ENCODE measurements at places on chromosomes 1 and 21.

DNA sequence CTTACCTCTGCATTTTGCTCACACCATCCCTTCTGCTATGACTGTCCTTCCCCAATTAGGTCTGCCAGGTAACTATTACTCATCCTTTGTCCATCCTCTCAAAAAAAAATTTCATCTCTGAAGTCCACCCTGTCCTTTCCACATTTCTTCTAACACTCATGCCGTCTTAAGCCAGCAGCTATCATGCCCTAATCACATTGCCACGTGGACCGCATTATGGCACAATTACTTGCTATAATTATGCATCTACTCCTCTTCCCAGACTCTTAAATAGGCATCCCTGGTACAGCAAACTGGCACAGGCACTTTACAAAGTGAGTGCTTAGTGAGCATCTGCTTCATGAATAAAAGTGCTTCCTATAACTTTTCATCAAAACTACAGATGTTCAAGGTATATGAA lies 295.4 kb upstream of the ESRRG start:
- no peak for DNase-seq

DNA sequence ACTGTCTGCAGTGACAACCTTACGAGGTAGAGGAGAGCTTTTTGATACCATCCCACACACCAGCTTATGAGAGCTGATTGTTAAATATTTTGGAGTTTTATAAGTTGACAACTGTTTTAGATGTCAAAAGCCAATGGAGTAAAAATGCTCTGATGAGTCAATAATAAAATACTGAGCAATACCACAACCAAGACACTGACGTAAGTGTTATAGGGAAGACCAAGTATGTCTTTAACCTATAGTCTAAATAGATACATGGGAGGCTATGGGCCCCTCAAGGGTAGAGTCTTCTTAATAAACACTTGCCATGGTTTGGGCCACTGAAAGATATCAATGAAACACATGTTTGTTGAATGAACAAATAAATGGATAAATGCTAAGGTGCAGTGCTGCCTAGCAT lies 49.2 kb downstream of the DUSP10 start:
- DNase-seq = no peak

DNA sequence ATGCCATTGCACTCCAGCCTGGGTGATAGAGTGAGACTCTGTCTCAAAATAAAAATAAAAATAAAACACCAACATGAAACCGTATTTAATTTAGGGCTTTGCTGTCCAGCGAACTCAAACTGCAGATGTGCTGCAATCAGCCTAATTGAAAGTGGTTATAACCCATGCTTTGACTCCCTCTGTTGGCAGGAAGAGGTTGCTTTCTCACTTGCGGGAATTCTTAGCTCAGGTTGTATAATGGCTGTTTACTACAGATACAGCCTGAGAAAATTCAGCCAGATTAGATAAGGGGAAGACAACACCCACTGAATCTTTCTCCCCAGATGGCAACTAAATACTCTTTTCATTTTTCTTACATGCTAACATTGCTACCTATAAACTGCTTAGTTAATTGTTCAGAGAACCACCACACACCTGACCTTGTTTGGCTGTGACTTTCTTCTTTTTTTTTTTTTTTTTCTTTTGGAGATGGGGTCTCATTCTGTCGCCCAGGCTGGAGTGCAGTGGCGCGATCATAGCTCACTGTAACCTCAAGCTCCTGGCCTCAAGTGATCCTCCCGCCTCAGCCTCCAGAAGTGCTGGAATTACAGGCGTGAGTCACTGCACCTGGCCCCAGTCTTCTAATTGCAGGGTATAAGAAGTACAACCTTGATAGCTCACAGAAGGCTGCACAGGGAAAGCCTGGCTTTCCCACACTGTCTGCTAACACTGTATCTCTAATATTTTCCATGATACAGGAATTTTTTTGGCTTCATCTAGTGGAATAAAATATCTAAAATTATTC lies 34.6 kb downstream of the DNTTIP2 start:
- DNase-seq = peak; percentile 64

GRCh38 chr1:27527890-27528817 lies 38.2 kb upstream of the WASF2 start:
- DNase-seq = peak; percentile 82

- DNase-seq = no peak
Measured at GRCh38 chr1:112514901-112515300, 6.1 kb downstream of the WNT2B start.

Measured in NCI-H526 treated with DMSO at 0.1 percent for 48 hours (cell line).